Stimulated activated CD4-positive, alpha-beta T cell treated with anti-CD3 and anti-CD28 coated beads, Interleukin-15, amount 100 ng/mL, for 1 hour (primary cell): ENCODE measurements at places on chromosomes 1 and 21.

- no peak for DNase-seq
These were observed 37.8 kb upstream of the RRP15 start for GRCh38 chr1:218247339-218247738.

- DNase-seq: no peak
These were observed 12.6 kb downstream of the SLC41A1 start for GRCh38 chr1:205800427-205800826.

DNA sequence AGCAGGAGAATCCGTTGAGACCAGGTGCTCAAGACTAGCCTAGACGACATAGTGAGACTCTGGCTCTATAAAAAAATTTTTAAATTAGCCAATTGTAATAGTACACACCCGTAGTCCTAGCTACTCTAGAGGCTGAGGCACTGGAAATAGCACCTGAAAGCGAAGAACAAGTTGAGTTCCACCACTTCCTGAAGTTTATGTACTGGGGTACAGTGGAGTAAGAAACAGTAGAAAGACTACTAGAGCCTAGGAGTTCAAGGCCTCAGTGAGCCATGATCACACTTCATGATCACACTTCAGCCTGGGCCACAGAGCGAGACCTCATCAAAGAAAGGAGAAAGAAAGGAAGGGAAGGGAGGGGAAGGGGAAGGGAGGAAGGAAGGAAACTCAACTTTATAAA, 19.8 kb downstream of the RSBN1 start:
- no peak for DNase-seq

GRCh38 chr1:183982172-183982963, 55.2 kb downstream of the COLGALT2 start:
- DNase-seq: no peak

DNA sequence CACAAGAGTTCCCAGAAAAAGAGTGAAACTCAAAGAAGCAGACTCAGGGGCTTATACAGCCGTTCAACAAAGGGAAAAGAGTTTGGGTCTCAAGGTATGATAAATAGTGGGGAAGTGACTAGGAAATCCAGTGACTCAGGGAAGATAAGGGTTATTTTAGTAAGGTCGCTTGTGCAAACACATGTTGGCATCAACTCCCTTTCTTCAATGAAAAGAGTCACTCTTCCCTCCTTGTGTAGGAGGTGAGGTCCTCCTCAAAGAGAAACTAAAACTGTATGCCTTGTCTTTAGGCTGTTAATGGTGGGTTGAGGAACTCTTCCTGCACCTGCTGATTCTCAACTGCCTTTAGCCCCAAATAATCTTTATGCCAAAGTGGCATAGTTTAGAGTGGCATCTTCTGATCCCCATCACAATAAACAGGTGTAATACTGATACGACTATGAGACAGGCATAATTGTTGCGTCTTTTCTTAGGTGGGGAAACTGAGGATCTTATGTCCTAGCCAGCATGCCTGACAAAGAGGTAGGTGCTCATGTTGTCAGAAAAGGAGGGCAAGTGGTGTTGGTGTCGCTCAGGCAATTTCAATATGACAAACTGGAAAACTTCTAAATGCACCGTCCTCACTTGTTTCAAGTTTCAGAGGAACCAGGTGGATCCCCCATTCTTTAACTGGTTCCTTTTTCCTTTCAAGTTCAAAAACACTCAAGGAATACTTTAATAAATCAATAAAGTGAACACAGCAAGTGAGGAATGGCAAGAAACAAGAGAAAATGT, 294.1 kb upstream of the RUNX1 start:
- DNase-seq: no peak

DNA sequence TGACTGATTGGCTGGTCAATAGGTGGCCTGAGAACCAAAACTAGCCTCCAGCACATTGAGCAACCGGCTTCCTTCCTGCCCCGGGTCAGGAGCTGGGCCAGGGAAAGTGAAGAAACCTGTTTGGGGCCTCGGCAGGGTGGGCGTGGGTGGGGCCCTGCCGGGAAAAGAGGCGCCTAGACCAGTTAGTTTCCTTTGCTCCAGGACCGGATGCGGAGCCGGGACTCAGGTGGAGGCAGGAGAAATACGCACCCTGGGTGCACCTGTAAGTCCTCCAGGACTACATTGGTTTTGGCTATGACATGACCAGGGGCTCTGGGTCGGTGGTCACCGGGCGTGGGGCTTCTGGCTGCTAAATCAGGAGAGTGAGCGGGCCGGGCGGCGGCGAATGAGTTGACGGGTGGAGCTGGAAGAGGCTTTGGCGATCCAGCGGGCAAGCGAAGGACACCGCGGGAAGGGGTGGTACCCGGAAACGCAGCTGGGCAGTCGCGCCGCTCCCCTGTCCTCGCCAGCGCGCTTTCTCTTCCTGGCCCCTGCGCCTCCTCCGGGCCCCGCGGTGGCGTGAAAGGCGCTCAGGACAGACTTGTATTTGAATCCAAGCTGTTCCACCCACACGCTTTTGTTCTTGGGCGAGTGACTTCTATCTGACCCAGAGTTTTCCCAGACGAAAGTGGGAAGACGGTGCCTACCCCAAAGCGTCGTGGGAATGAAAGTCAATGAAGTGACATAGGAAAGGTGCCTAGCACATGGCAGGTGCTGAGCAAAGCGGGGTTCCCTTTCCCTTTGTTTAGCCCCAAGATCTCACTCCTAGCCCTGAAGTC, 30.6 kb upstream of the JUN start:
- no peak for DNase-seq

- DNase-seq: no peak
These were observed 236.3 kb downstream of the SIPA1L2 start for GRCh38 chr1:232393444-232394146.

- no peak for DNase-seq
These were observed 15.9 kb downstream of the SLC27A3 start for GRCh38 chr1:153790966-153791647.

- DNase-seq: no peak
These were observed 58.4 kb upstream of the EPS8L3 start for GRCh38 chr1:109821831-109822745.

- DNase-seq: no peak
These were observed 43.7 kb downstream of the RHOU start for GRCh38 chr1:228778961-228779360.

- DNase-seq: no peak
These were observed 120.1 kb downstream of the BACH1 start for GRCh38 chr21:29418813-29419212.

DNA sequence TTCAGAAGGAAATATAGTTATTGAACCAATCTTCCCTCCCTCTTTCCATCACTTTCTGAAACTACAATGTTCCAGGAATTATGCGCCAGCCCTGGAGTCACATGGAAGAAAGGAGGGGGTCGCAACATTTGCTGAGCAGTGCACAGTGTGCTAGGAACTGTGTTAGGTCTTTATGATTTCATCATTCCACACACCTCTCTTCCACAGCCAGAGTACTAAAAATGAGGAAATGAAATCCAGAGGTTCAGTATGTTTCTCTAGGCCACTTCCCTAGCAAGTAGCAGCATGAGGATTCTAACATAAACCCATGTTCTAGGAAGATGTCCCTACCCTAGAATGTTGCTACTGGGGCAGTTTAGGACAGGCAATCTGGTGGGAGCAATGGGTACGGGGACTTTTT, 158.1 kb downstream of the SLC45A1 start:
- DNase-seq: no peak

DNA sequence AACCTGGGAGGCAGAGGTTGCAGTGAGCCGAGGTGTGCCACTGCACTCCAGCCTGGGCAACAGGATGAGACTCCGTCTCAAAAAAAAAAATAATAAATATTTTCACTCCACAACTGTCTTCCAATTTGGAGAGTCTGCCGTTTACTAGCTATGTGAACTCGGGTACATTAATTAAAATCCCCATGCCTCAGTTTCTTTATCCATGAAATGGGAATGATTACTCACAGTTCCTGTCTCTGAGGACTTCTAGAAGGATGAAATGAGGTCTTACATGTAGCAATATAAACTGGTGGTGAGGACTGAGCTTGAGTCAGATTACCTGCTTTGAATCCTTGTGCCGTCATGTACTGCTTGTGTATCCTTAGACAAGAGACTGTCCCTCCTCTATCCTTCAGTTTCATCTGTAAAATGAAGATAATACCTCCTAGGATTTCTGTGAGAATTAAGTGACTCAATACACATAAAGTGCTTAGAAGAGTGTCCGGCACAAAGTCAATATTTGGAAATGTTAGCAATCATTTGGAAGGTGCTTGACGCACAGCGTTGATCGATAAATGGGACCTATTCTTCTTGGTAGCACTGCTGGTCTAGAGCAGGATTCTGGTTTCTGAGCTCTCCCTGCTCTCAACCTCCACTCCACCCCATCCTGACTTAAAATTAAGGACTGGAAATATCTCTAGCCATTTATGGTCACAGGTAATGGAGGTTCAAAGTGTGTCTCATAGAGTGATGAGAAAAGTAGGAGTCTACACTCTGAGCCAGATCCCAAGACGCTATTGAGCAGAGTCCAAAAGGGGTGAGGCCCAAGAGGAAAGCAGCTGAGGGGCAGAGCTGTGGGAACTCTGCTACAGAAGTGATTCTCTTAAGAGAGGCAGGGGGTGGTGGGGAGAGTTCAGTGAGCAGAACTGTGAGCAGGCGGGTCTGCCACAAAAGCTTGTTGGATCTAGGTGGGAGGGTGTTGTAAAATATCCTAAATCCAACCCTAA, 11.6 kb upstream of the DDI2 start:
- DNase-seq: no peak

GRCh38 chr1:62438163-62438562, 1.3 kb downstream of the USP1 start:
- no peak for DNase-seq

GRCh38 chr1:9363061-9363471, 70.4 kb downstream of the SPSB1 start:
- no peak for DNase-seq

DNA sequence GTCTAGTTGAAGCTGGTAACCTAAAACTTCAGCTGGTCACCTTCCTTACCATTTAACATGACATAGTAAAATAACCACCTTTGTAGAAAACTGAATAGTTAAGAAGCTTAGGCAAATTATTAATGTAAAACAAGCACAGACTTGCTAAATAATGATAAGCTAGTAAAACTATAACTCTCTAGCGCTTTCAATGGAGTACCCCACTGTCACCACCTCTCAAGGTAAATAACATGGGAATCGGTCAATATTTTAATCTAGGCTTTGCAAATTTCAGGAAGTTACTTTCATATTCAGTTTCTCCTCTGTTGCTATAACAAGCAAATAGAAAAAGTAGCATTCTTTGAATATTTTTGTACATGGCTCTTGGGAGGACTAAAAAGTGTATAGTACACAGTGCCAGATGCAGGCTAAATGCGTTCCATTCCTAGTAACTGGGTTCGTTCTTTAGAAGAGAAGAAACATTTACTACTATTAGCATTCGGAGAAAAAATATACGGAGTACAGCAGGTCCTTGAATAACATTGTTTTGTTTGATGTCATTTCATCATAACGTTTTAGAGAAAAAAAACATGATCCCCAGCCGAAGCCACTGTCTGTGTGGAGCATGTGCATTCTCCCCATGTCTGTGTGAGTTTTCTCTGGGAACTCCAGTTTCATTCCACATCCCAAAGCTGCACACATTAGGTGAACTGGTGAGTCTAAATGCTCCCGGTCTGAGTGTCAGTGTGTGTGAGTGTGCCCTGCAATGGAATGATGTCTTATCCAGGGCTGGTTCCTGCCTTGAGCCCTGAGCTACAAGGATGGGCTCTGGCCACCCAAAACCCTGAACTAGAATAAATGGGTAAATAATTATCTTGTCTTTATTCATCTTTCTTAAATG, 52.5 kb downstream of the EPRS1 start:
- DNase-seq: no peak

- no peak for DNase-seq
These were observed 30.1 kb upstream of the VASH2 start for GRCh38 chr1:212920246-212920645.

DNA sequence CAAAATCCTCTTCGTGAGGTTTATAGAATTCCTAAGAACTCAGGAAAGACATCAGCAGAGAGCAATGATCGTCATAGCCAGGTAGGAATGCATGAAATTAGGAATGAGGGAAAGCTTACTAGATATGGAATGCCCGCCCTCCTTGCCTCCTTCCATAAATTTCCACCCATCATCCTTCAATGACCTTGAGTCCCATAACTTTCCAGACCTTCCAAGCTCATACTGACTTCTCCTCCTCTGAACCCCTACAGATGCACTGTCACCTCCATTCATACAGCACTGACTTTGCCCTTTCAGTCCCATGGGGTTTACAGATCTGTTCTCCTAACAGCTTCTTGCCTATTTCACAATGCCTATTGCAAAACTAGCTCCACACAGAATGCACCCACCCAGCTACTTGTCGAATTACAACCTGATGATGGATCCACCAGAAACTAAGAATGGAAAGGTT, 23.8 kb upstream of the PPP1R15B start:
- no peak for DNase-seq

DNA sequence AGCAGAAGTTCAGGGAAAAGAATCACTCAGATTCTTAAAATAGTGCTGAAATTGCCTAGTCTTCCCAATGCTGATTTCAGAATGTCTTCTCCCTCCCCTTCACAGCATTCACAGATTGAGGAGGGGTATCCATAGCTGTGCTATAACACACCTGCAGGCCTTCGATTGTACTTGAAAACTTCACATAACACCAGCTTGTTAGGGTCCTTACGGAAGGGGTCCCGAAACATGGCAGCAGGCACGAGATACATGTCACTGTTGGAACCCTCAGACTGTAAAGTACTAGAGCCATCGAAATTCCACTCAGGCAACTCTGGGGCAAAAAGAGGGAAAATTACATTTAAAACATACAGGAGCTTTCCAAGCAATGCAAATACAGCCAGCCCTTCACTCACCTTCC, 4.6 kb downstream of the GLUL start:
- no peak for DNase-seq

GRCh38 chr1:157566484-157567300, 14.4 kb upstream of the FCRL5 start:
- DNase-seq: no peak

GRCh38 chr1:187336441-187337168, 507.9 kb downstream of the PLA2G4A start:
- DNase-seq: no peak

GRCh38 chr1:33986390-33987095, 122.7 kb downstream of the HMGB4 start:
- DNase-seq: no peak

GRCh38 chr1:3468236-3469103, 14.0 kb downstream of the ARHGEF16 start:
- no peak for DNase-seq

GRCh38 chr21:41962425-41962966, 8.7 kb upstream of the C2CD2 start:
- DNase-seq: no peak

GRCh38 chr1:159790237-159790917, 9.6 kb downstream of the DUSP23 start:
- no peak for DNase-seq

DNA sequence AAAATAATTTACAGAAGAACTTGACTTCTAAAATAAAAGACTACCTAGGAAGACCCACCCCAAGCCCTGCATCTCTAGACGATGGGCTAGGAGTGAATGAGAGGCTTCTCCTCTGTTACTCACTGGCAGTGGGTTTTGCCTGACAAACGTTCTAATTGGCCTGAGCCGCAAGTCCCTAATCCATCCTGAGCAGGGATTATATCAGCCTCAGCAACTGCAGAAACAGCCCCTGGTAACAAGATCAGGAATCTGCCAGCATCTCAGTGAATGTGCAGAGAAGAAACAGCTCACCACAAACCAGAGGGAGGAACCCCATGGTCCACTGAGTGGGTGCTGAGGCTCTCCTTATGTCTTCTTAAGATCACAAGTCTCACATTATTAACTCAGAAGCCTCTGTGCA, 240.6 kb downstream of the BRINP2 start:
- no peak for DNase-seq

- no peak for DNase-seq
These were observed 21.1 kb downstream of the SHISAL2A start for GRCh38 chr1:52654063-52654462.
